GM23338 (cell line): ENCODE measurements at places on chromosomes 16 and 17. TPM values are rescaled to one million over a fixed set of nuclear protein-coding genes. Genes with fewer than 3 reads are reported as not detected.

Gene DNAI2
- polyA plus RNA-seq: 0.21 TPM in 1 of 2 replicates, not detected in the other

Gene GPT2
- 48.5 TPM in 2 replicates for polyA plus RNA-seq

Gene NTN3
- polyA plus RNA-seq: 0.10 TPM in 1 of 2 replicates, not detected in the other

Gene VMO1
- polyA plus RNA-seq: 0.40 and 0.47 TPM in 2 replicates

Gene TMEM98
- 54.5 and 60.4 TPM in 2 replicates for polyA plus RNA-seq
